Stimulated activated CD4-positive, alpha-beta T cell treated with anti-CD3 and anti-CD28 coated beads, Interleukin-2, amount 100 ng/mL, for 24 hours (primary cell): ENCODE measurements at places on chromosomes 2 and 18.

DNA sequence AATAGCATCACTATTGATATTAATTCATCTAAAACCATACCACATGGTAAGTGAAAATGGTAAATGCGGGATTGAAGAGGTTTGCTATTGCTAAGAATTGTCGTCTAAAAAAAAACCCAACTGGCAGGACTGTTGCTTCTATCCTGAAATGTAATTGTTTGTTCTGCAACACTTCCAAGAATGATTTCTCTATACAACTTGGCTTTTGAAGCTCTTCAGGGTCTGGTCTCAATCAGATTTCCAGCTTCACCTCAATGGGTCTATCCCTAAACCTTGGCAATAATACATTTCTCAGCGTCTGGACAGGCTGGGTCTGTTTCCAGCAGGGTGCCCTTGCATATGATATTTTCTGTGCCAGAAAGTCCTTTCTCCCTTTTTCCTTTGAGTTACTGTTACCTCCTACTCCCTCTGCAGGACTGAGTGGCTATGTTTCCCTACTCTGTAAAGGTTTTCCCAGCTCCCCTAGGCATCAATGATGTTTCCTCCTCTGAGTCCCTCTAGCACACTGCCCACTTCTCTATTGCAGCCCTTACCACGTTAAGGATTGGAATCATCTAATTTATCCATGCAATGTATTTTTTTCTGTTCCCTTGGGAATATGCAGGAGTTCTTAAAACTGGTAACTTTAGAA lies 118.2 kb upstream of the REV1 start:
- no peak for DNase-seq

GRCh38 chr2:57182916-57183315 lies 863.7 kb upstream of the VRK2 start:
- DNase-seq = no peak

DNA sequence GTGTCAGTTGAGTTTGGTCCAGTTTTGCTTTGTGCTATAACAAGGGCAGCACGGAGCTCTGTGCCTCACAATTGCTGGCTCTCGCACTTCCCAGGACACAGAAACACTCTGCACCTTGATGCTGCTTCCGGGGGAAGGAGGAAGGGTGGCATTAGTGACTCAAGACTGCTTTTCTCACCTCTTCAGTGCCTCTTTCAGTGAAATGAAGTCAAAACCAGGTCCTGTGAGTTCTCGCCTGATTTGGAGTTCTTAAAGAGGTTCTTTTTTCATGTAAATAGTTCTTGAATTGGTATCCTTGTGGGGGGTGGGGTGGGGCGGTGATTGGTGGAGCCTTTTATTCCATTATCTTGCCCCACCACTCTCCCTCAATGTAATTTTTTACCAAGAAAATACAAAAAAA lies 91.5 kb upstream of the MYT1L start:
- DNase-seq = no peak

GRCh38 chr2:109265369-109265768 lies 136.4 kb downstream of the SH3RF3 start:
- no peak for DNase-seq
